Stimulated activated CD8-positive, alpha-beta memory T cell treated with anti-CD3 and anti-CD28 coated beads, Interleukin-12 subunit alpha, Interleukin-12 subunit beta, amount 100 ng/mL, for 1 hour (primary cell): ENCODE measurements at places on chromosomes 4 and X.
A peak's percentile ranks its signal among the peaks of the same experiment; 100 is the strongest.

GRCh38 chr4:31086756-31087330, 366.7 kb downstream of the PCDH7 start:
- no peak for DNase-seq

DNA sequence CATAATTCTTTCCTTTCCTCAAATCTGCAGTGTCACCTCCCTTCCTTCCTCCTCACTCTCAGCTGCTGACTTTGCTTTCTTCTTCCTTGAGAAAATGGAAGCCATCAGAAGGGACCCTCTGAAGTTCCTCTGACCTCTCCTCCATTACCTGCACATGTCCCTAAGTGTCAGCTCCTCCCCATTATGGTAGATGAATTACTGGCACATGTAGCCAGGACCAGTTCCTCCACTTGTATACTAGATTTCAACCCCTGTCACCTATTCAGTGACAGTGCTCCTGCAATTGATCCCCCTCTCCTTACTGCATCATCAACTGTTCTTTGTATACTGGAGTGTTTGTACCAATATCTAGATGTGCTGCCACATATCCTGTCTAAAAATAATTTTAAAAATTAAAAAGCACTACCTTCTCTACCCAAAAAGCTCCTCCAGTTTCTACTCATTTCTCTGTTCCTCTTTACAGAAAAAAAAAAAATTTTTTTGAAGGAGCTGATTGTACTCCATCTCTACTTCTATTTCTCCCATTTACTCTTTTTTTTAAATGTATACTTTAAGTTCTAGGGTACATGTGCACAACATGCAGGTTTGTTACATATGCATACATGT, 78.6 kb downstream of the CLCN5 start:
- DNase-seq, result no peak

DNA sequence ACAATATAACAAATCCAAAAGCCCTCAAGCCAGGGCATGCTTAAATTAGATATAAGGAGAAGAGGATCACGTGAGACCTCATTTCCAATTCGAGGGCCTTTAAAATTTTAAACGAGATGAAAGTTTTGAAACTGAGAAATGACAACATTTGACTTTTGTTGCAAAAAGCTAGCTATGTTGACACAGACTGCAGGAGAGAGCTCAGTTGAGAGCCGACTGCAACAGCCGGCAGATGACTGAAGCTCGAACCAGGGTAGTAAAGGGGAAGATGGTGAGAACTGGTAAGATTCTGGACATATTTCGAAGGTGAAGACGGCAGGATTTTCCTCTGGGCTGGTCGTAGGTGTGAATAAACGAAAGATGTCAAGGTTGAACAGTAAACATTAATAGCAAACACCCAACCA, 773 bp downstream of the PRMT9 start:
- DNase-seq, result no peak

DNA sequence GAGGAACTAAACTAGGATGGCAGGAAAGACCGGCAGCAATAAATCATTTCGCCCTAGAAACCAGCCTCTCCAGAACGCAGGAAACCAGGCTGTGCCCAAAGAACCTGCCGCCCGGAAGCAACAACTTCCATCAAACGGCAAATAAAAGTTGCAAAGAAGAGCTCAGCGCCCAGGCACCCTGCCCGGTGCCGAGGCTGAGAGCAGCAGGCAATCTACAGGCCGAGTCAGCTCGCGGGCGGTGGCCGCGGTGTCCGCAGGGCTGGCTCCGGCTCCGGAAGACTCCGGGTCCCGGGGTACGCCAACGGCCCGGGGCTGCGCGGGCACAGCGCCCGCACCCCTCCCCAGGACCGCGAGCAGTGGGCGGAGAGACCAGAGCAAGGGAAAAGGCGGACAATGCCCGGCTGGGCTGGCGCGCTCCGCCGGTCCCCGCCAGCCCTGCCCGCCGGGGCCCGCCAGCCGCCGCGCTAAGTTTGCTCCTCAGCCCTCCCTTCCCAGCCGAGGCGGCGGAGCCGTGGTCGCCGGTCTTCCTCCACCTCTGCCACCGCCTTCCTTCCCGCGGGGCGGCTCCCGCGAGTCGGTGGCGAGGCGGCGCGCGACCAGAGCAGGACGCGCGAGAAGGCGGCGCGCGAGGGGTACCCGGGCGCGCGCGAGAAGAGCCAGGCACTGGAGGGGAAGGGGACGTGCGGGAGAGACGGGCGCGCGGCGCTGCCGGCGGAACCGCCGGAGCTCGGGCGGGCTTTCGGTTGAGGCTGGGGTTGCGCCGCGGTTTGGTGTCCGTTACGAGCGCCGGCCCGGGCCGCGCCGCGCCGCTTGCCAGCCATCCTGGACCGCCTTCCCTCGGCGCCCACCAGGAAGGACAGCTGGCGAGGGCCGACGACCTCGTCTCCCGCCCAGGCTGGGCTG, 733 bp downstream of the FRYL start:
- peak; percentile 45 for DNase-seq

- DNase-seq, result no peak
These were observed 204.6 kb downstream of the SCFD2 start for GRCh38 chr4:53161051-53161786.

DNA sequence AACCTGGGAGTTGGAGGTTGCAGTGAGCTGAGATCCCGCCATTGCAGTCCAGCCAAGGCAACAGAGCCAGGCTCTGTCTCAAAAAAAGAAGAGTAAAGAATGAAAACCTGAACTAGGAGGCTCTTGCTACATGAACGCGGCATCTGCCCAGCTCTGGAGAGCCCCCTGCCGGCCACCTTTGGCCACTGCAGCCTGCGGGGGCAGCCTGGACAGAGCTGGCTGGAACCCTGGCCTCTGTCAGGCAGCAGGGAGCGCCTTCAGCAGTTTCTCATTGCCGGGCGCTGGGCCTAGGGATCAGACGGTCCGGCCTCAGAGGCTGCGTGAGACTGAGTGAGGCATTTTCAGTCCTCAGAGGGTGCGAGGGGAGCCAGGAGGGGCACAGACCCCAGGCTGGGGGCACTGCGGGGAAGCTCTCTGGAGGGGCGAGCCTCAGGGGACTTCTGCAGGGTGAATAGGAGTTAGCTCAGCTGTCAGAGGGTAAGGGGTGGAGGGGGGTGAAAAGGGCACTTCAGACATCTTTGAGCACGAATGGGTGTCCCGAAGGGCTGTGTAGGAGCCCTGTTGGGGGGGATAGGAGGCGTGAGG, 17.5 kb downstream of the DOK7 start:
- peak; percentile 49 for DNase-seq

DNA sequence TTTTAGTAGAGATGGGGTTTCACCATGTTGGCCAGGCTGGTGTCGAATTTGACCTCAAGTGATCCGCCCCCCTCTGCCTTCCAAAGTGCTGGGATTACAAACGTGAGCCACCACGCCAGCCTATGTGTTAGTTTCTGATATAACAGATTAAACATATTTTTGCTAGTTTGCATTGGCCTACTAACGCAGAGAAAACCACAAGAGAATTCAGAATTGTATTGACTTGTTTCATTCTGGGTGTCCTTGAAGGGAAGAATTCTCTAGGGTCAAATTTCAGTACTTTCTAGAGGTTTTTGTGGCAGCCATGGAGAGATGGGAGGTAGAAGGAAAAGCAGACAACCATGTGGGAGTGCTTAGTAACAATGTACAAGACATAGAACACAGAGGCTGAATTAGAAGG, 46.1 kb upstream of the BMPR1B start:
- no peak for DNase-seq

GRCh38 chrX:133307637-133308498, 89.7 kb upstream of the TFDP3 start:
- no peak for DNase-seq

DNA sequence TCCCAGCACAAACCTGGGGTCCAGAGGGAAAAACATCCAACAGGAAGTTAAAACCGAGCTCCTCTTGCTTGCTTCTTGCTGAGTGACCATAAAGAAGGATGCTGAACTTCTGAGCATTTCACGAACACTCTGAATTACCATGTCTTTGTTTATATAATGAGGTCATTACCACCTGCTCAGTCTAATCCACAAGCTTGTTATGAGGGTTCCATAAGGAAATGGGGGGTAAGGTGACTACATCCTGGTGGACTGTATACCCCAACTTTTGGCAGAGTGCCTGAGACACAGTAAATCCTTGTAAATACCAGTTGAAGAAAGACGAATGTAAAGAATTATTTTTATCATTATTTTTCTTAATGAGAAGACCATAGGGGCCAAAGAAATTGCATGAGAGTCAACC, 16.8 kb downstream of the CCDC149 start:
- no peak for DNase-seq

GRCh38 chr4:47209833-47210232, 178.5 kb downstream of the GABRB1 start:
- DNase-seq, result no peak

- DNase-seq, result no peak
These were observed 649.6 kb upstream of the DIPK2B start for GRCh38 chrX:45850197-45850774.

- no peak for DNase-seq
These were observed 38.7 kb upstream of the DCLK2 start for GRCh38 chr4:150039274-150040127.

DNA sequence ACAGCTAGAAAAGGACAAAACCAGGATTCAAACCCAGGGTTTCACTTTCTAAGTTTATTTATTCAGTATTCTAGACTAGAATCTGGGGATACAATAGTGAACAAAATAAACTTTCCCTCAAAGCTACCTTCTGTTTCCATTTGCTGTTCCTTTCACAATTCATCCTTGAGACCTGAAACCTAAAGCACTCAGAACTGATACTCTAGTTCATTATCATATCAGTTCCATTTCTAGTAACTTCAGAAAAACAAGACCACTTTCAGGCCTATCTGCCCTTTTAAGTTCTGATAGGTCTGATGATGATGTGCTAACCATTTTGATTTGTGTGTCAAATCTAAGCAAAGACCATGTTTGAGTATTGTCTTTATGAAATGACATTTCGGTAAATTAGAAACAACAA, 7.8 kb upstream of the XK start:
- DNase-seq, result no peak

- no peak for DNase-seq
These were observed 77.8 kb downstream of the KLHL13 start for GRCh38 chrX:118038614-118039365.

GRCh38 chr4:173538148-173538908, 8.3 kb upstream of the HAND2 start:
- no peak for DNase-seq

DNA sequence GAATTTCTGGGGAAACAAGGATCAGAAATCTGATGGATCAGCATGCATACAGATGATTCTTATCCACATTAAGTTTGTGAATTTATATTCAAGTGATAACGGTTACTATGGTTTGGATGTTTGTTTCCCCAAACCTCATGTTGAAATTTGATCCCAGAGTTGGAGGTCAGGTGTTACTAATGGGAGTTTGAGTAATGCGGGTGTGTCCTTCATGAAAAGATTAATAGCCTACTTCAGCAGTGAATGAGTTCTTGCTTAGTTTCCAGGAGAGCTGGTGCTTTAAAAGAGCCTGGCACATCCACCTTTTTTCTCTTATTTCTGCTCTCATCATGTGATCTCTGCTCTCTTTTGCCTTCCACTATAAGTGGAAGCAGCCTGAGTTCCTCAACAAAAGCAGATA, 712.4 kb downstream of the IL1RAPL1 start:
- DNase-seq, result no peak

DNA sequence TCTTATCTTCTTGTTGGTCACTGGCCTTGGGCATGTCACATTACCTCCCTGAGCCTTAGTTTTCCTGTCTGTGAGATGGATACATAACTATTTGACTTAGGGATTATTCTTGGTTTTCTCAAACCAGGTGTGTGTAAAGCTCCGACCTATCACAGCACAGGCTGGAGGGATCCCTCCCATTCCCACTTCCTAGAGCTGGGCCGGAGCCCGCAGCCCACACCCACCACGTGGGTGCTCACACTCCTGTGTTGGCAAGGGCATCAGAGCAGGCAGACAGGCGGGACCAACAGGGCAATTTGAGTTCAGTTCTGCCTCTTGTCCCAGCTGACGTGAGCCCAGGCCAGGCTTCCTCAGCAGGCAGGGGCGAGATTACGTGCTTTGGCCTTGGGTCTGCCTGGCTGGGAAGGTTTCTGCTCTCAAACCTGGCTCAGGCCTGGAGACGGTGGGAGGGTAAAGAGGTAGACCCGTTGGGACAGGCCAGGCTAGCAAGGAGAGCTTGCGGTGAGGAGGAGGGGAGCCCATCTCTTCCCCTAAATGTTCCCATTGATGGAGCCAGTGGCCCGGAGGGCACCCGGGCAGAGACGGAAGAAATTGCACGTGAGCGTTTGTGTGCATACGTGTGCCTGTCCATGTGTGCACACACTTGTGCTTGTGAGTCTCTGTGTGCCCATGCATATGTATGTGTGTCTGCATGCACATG, 734 bp upstream of the SH3TC1 start:
- no peak for DNase-seq
